Stomach (tissue), 19 donors: ENCODE measurements at places on chromosomes 1 and 21.
A peak's percentile ranks its signal among the peaks of the same experiment; 100 is the strongest.

DNA sequence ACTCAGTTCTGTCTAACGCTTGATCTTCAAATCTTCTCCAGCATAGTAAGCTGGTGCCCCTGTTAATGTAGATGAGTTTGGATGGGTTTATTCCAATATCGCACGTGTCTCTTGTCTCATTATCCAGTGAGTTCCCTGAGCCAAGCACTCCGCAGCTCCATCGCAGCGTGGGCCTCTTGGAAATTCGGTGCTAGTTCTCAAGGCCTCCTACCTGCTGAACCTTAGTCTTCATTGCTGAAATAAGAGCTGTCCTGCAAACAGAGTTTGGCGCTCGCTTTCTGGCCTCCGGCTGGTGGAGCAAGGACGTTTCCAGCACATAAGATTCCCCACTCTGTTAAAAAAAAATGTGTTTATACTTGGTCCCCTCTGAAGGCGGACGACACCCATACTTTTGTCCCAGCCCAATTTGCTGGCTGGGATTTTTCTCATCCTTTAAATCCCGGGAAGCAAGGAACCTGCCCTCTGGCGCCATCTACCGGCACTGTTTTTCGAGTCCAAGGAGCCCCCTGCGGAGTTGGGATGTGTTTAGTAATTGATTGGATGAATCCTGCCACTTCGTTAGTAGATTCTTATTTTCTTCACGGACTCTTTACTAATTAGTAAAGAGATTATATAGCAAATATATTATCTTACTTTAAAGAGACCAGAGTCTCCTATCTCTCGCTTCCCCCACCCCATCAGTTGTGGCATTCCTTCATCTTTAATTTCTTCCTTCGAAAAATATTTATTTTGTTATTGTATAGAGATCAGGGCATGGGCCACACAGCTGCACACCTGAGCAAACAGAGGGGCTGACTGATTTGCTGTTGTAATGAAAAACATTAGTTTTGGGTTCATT, 14.7 kb downstream of the JUN start:
- DNase-seq: peak; percentile 86

- peak; percentile 63 for DNase-seq
These were observed 1.1 kb upstream of the ZNF496 start for GRCh38 chr1:247332623-247333361.

- DNase-seq: no peak
These were observed 65.6 kb downstream of the GTF2B start for GRCh38 chr1:88825721-88826120.

DNA sequence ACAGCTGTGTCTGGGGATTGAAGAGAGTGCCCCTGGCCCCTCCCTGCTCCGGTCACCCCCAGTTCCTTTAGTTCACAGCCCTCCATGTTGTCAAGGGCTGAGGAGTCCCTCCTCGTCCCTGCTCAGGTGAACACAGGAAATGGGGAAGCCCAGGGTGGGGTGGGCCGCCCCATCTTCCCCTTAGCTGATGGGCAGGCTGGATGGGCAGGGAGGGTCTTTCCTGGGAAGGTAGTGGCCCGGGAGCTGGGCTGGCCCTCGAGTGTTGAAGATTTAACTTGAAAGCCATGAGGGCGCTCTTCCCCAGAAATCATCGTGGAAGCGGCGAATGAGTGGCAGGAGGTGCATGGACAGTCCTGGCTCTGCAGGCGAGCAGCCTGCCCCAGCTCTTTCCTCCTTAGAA, 18.3 kb upstream of the NPHP4 start:
- DNase-seq: no peak

DNA sequence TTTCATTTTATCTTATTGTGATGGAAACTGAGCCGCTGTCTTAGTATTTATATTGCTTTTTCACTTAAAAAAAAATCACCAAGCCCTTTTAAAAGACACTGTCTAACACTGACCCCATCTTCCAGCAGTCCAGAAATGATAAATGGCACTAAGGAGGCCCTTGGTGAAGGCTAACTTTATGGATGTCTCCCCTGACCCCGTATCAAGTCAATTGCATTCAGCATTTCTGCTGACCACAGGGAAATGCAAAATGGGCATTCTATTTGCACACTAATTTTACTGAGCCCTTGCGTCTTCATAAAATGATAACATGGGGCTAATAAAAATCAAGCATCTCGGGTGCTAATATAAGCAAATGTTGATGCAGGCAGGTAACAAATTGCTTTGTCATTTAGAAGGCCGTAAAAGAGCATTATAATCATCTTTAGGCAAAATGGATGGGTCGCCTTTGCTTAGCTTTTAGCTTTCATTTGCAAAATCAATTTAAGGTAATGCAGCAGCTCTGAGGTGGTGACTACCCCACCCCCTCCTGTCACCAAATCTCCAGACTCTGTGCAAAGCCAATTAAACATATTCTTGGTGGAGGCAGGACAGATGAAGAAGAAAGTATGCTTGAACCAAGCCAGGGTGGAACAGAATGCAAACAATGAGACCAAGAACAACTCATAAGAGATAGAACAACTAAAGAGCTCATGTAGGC, 110.8 kb downstream of the BEND5 start:
- DNase-seq: no peak

DNA sequence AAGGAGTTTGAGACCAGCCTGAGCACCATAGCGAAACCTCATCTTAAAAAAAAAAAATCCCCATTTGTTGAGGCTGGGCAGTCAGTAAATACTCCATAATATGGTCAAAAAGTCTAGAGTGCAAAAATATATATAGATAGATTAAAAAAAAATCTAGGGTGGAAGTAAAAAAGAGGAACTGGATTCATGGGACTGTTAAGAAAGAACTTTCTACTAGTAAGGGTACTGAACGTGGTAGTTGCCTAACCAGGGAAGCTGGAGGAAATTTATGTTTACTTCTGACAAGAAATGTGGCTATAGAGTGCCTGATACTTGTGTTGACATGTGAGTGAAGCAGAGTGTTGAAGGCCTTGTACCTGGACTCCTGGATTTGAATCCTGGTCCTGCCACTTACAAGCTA, 265.9 kb upstream of the FAM78B start:
- DNase-seq: no peak

DNA sequence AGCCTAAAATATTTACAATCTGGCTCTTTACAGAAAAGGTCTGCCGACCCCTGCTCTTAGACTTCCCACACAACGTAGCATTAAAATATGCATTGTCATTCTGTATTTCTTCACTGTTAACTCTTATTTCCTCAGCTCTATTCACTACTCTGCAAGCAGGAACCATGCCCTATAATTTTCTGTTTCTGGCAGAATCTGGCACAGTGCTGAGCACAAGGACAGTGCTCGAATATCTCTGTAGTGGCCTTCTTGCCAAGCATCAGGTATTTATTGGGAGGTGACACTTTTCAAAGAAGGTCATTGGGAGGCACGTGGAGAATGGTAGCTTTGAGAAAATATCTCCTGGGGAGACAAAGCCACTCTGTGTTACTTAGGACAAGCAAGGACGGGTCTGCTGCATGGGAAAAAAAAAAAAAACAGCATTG, 77.9 kb downstream of the PSMG1 start:
- no peak for DNase-seq

- DNase-seq: no peak
These were observed 79.3 kb upstream of the DSCAM start for GRCh38 chr21:40926238-40926637.

GRCh38 chr1:14149431-14149830, 449.1 kb upstream of the KAZN start:
- no peak for DNase-seq

GRCh38 chr1:54328066-54328636, 78.0 kb downstream of the SSBP3 start:
- no peak for DNase-seq
